ENCODE measurements at places on chromosomes 12 and 14.

- no peak for DNase-seq
Measured at GRCh38 chr14:89720076-89720687, 234.3 kb downstream of the EFCAB11 start.

DNA sequence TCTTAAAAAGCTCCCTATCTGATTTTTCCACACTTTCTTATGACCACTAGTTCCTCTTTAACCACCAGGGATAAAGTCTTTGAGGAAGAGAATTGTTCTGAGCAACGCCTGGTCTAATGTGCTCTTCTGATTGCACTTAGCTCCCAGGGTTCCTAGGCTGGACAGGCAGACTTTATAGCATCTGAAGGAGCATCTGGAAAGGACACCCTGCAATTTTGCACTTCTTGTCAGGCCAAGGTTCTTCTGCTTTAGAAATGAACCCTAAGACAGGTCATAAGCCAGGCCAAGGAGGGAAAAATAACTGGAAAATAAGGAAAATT lies 126.3 kb downstream of the KTN1 start:
- DNase-seq = no peak

- DNase-seq = no peak
Measured at GRCh38 chr14:101078892-101079221, 175.3 kb upstream of the RTL1 start.

DNA sequence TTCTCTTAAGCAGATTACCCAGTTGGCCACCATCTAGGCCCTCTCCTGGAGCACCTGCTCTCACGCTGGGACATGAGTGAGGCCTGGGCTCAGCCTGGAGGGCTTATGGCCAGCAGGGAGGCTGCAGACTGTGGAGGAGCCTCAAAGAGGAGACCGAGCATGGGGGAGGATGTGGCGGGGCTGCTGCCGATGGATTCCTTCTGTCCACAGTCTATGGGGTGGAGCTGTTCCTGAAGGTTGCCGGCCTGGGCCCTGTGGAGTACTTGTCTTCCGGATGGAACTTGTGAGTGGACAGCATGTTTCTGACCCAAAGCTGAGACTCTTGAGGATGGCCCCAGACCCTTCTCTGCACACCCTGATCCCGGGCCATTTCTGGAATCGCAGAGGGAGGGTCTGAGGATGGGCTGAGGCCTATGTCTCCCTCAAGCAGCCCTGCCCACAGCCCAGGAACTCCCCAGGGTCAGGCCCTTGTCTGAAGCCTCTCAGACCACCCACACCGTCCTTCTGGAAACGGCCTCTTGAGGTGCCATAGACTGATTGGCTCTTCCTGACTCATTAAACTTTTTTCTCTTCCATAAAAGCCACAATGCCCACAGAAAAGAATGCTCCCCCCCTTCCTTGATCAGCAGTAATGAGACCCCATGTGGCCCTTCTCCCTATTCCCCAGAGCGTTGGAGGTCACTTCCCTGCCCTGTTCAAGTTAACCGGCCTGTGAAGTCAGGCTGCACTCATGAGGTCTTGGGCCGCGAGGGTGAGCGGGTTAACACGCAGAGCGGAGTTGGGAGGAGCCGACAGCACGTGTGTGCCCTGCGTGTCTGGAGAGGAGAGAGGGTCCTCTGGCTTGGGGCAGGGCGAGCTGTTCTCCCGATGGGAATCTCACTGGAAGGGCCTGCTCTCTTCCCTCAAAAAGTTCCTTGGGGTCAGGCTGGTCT lies 49.0 kb downstream of the SLC8B1 start:
- no peak for DNase-seq

DNA sequence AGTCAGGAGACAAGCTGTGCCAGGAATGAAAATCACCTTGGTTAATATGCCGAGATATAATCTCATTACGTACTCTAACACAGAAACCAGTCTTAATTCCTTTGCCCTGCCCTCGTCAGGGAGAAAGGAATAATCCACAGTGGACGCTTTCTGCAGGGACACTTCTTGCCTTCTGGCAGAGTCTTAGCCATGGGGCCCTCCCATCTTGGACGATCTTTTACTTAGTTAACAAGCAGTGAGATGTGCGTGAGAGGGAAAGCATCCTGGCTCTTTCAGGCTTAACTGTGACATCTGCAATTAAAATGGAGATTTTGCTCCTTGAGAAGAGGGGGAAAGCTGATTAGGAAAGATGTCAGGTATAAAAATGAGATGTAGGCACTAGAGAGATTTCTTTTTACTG lies 246.4 kb downstream of the TMEM132C start:
- DNase-seq = no peak

DNA sequence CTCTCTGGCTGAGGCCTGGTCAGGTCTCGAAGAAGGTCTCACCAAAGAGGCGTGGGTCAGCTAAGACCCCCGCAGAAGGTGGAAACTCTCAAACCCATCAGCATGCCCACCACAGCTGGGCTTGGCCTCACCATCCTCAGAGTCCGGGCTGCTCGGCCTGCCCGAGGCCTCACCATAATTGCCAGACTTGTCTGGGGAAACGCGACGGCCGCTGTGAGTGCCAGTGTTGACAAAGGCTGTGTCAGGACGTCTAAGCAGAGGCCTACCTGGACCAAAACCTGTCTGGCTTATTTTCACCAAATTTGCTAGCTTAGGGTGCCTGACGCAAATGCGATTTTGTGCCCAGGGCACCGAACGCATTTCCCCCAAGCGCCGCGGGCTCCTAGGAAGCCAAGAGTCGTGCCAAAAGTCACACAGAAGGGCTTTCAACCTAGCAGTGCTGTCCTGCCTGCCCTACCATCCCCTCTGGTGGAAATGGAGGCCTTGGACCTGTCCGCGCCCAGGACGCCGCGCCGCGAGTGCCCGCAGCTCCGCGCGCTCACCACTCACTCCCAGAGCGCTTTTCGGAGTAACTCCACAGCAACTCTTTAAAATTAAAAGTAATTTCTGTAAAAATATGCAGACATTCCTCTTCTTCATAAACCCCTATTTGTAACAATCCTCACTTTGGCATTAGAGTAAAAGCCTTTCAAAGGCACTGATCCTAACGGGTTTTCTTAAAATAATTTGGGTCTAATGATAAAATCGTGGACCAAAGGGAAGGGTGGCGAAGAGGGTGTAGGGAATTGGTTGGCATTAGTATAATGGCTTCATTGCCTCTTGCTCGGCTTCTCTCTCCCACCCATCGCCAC lies 1.2 kb upstream of the ALX1 start:
- DNase-seq = no peak

DNA sequence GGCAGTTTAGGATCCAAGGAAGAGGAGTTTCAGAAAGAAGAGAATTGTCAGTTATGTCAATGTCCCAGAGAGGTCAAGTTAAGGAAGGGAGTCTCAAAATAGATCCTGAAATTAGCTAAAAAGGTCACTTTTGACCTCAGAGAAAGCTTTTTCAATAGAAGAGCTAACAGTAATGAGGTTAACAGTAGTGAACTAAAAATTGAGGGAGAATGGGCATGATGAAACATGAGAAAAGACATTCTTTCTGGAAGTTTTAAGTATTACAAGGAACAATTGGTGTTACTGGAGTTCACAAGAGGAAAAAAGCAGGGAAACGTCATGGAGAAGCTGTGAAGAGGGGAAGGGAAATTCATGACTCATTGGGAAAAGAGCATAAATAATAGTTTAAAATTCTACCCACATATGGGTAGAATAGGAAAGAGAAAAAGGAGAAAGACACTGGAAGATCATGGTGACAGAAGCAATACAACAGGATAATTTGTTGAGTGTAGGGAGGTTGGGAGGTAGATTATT lies 381.2 kb upstream of the FAR2 start:
- DNase-seq = no peak

DNA sequence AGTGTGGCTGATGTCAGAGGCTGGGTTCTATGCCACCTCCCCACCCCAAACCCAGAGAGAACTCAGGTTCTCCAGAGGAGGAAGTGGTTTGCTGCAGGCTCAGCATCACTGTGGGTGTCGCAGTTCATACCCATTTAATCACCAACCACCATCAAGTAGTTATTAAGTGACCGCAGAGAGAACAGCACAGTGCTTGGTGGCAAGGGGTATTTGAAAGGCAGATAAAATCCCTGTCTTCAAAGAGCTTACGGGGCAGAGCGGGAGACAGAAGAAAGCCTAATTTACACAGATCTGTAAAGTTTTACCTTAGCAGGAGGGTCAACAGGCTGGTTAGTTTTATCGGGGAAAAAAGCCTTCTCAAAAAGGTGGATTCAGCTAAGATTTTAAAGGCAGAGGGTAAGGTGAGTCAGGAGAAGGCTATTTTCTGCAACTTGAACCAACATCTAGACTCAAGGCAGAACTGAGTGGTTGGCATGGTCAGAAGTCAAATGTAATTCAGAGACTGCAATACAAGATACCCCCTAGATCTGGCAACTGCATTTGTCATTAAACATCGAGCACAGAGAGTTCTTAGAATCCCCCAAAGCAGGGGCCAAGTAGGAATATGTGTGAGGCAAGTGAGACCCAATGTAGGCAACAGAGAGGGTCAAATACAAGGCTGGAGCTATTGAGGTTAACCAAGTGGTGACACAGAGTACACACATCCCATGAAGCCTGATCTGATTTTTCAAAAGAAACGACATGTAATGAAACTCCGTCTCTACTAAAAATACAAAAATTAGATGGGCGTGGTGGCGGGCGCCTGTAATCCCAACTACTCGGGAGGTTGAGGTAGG lies 13.2 kb downstream of the PXN start:
- no peak for DNase-seq

DNA sequence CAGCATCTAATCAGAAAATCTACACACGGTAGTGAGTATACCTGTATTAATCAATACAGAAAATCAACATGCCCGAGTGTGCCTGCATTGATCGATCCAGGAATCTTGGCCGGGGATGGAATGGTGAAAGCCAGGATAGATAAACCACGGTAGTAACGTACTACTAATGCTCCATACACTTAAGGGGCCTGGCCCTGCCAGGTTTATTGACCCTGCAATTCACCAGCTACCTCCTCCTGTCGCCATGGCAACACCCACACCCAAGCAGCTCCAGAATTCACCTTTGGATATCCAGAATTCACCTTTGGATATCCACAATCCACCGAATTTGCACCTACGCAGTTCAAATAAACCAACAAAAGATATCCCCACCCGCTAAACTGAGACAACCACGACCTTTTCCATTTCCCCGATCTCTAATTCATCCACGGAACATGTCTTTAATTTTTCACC lies 14.8 kb upstream of the CALM1 start:
- DNase-seq = no peak

DNA sequence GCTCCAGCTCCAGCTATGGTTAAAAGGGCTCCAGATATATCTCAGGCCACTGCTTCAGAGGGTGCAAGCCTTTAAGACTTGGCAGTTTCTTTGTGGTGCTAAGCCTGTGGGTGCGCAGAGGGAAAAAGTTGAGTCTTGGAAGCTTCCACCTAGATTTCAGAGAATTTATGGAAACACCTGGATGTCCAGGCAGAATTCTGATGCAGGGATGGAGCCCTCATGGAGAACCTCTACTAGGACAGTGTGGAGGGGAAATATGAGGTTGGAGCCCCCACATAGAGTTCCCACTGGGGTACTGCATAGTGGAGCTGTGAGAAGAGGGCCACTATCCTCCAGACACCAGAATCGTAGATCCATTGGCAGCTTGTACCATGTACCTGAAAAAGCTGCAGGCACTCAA lies 69.9 kb downstream of the SDR9C7 start:
- no peak for DNase-seq

DNA sequence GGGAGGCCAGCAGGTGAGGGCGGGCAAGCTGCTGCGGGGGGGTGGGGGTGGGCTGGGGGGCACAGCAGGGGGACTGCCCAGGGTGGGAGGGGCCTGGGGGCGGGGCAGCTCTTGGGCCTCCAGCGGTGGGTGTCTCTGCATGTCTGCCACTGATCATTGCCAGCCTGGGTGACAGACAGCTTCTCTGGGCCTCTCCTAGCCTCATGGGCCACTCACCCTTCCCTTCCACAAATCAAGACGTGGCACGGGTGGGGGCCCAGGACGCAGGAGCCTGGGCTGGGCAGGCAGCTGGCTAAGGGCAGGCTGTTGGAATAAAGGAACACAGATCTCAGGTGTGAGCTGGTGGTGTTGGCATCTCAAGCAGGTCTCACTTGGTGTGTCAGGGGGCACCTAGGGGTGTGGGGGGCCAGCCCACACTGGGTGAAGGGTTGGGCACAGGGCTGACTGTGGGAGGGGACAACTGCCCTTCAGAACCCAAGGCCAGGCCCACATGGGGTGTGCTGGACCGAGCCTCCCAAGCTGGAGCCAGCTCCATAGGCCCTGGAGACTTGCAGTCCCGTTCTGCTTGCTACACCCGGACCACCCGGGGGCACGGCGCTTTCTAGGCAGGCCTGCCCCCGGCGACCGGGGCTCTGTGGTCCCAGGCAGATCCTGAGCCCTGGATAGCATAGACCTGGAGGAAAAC lies 3.0 kb downstream of the TEDC1 start:
- DNase-seq = no peak

GRCh38 chr12:31518680-31519227 lies 72.2 kb downstream of the DENND5B start:
- peak; percentile 85 for DNase-seq

DNA sequence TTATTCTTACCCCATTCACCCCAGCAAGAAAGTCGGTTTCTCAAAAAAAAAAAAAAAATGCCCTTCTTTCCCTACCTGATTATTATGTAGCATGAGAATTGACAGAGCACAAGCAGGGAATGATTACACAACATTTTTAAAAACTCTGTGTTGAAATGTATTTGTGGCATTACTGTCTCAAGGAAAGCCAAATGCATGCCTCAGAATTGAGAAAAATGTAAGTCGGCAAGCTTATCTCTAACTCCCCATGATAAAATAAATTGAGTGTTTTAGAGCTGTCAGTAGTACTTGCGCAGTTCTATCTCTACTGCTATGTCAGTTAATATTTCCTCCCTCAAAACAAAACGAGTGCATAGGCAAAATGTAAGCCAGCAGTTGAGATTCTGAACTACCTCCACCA lies 25.7 kb downstream of the ANO4 start:
- no peak for DNase-seq

GRCh38 chr14:54567639-54568561 lies 972 bp downstream of the SAMD4A start:
- DNase-seq = no peak

DNA sequence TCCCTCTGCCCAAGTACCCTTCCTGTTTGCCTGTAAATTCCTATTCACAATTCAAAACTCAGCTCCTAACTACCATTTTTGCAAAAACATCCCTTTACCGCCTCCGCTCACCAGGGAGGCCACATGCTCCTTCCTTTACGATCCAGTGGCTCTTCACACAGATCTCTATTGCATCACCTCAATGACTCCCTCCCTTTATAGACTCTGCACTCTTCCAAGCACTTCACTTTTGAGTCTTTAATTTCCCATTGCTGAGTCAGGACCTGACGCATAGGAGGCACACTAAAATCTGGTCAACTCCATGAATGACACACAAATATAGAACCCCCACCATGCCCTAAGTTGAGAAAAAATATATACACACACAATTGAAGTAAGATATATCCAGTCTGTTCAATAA lies 45.9 kb downstream of the PPP1R13B start:
- no peak for DNase-seq

DNA sequence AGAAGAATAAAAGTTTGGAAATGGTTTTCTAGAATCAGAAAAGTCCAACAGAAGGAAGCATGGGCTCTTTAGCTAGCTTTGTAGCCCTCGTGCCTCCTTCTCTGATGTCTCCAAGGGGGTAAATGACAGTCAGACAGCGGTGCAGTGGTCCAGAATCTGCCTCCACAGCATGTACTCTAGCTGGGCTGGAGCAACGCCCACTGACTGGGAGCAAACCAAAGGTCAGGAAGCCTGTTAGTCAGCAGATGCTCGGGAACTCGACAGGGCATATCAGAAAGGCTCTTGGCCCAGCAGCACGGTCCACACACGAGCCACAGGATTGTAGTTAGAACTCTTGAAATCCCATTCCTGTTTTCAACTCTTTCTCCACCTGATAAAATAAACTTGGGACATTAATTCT lies 164.3 kb downstream of the GRIN2B start:
- no peak for DNase-seq
